Activated naive CD8-positive, alpha-beta T cell treated with anti-CD3 and anti-CD28 coated beads for 36 hours (primary cell): ENCODE measurements at places on chromosomes 12 and 14. TPM values are rescaled to one million over a fixed set of nuclear protein-coding genes. Genes with fewer than 3 reads are reported as not detected.

The OR4E2 gene
- total RNA-seq, result not detected

The CMA1 gene
- 0.50 TPM for total RNA-seq

The ACSS3 gene
- not detected for total RNA-seq

The SLC35E3 gene
- 12.3 TPM for total RNA-seq

The AQP5 gene
- total RNA-seq, result not detected

The EEF1AKMT3 gene
- total RNA-seq, result 3.7 TPM

The FZD10 gene
- not detected for total RNA-seq

The WNT1 gene
- not detected for total RNA-seq

The CDH24 gene
- 0.49 TPM for total RNA-seq

DNA sequence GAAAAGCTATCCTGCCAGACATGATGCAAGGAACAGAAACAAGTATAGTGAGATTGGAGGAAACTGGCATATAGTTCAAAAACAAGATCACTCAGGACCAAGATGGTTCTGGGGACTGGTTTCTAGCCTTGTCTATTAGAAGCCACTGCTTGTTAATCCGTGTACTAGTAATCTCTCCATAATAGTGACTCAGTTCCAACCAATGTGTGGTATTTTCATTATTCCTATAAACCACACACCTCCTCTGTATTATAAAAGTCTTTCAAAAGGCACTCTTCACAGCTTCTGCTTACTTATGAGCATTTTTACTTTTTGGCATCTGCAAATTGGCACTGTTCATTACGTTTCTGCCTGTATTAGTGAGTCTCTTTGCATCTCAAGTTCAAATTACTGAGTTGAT is 140.3 kb downstream of the SLC6A15 start:
- no peak for DNase-seq
- H3K27me3 ChIP-seq, result no peaks in the 10 kb centered on the region
- no peaks in the 10 kb centered on the region for H3K36me3 ChIP-seq
- H3K4me3 ChIP-seq, result no peak overlapping the region
- H3K4me1 ChIP-seq, result no peaks in the 10 kb centered on the region

DNA sequence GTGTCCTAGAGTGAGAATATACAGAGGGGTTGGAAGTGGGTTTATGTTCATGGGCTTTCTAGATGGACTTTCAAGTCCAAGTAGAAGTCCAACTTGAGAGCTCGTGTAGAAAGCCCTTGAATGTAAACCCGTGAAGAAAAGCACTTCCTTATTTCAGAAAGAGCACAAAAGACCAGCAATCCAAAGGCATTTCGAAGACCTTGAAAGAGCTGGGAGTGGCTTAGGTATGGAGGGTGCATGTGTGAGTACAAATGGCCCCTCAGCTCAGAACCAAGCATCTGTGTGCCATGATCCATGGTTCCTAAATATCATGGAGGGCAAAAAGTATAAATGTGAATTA is 160.7 kb downstream of the ETV6 start:
- no peaks in the 10 kb centered on the region for H3K27me3 ChIP-seq
- no peak overlapping the region for H3K27ac ChIP-seq
- DNase-seq, result no peak

GRCh38 chr12:70535896-70536374 is 101.3 kb downstream of the PTPRB start:
- DNase-seq, result no peak
- H3K27ac ChIP-seq, result no peak overlapping the region
- H3K36me3 ChIP-seq, result no peaks in the 10 kb centered on the region
- no peaks in the 10 kb centered on the region for H3K4me1 ChIP-seq
- no peak overlapping the region for H3K4me3 ChIP-seq

GRCh38 chr14:20469890-20470602 is 840 bp downstream of the PNP start:
- peak overlapping the region; percentile 99 for H3K4me3 ChIP-seq
- H3K27ac ChIP-seq, result peak overlapping the region; percentile 97
- peak; percentile 55 for DNase-seq
- H3K27me3 ChIP-seq, result peaks cover 3% of the 10 kb centered on the region

GRCh38 chr12:92656911-92657310 is 45.9 kb upstream of the PLEKHG7 start:
- no peak overlapping the region for H3K27ac ChIP-seq
- H3K4me1 ChIP-seq, result no peaks in the 10 kb centered on the region
- H3K27me3 ChIP-seq, result no peaks in the 10 kb centered on the region
- no peaks in the 10 kb centered on the region for H3K36me3 ChIP-seq
- H3K4me3 ChIP-seq, result no peak overlapping the region

DNA sequence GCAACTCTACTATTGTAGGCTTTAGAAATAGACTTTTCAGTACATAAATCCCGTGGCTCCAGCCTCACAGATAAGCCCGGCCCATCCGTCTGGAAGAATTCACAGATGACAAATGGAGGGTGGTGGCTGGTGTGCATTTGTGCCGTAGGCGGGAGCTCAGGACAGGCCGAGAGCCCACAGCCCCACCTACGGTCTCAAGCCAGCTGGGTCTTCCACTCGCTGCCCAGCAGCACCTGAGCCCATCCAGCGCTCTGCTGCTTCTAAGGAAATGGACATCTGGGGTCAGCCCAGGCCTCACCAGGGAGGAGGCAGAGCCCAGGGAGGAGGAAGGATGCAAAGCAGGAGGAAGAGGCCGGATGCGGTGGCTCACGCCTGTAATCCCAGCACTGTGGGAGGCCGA is 72.8 kb downstream of the KIF26A start:
- DNase-seq, result no peak
- no peaks in the 10 kb centered on the region for H3K36me3 ChIP-seq
- no peaks in the 10 kb centered on the region for H3K4me1 ChIP-seq

DNA sequence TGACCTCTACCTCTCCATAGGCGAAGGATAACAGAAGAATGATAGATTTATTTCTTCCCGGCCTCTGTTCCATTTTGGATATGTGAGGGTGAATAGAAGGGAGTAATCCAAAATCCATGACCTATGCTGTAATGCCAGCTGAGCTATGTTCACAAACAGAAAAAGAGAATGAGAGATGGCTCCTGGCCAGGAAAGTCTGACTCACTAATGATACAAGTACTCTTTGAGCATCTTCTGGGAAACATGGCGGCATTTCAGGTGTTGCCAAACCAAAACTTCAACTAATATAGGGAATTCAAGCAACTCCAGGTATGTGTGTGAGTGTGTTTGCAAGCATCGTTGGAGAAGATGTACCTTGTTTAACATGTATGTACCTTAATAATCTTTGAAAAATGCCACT is 55.1 kb downstream of the MED13L start:
- peak; percentile 30 for DNase-seq
- peaks cover 33% of the 10 kb centered on the region for H3K36me3 ChIP-seq
- no peak overlapping the region for H3K27ac ChIP-seq
- no peak overlapping the region for H3K4me3 ChIP-seq
- peaks cover 33% of the 10 kb centered on the region for H3K4me1 ChIP-seq

- peaks cover 63% of the 10 kb centered on the region for H3K36me3 ChIP-seq
- peak overlapping the region; percentile 97 for H3K27ac ChIP-seq
- peaks cover 37% of the 10 kb centered on the region for H3K4me1 ChIP-seq
- H3K4me3 ChIP-seq, result peak overlapping the region; percentile 91
- H3K27me3 ChIP-seq, result peaks cover 7% of the 10 kb centered on the region
Measured at GRCh38 chr12:14768823-14769405, 34.4 kb downstream of the WBP11 start.
